Astrocyte (in vitro differentiated cells and primary cell): ENCODE measurements at places on chromosomes 12 and 14. TPM values are rescaled to one million over a fixed set of nuclear protein-coding genes. Genes with fewer than 3 reads are reported as not detected.
A peak's percentile ranks its signal among the peaks of the same experiment; 100 is the strongest.

- no peaks in the 10 kb centered on the region for H3K36me3 ChIP-seq
- no peak overlapping the region for H3K4me3 ChIP-seq
- DNase-seq, result no peak
- H3K4me1 ChIP-seq, result no peaks in the 10 kb centered on the region
- H3K27me3 ChIP-seq, result no peaks in the 10 kb centered on the region
Observed at GRCh38 chr14:32019276-32019675, 57.8 kb upstream of the ARHGAP5 start.

- H3K4me1 ChIP-seq, result peaks cover 30% of the 10 kb centered on the region
- no peak for DNase-seq
- H3K36me3 ChIP-seq, result no peaks in the 10 kb centered on the region
- H3K27me3 ChIP-seq, result no peaks in the 10 kb centered on the region
- peak overlapping the region; percentile 80 for H3K4me3 ChIP-seq
Observed at GRCh38 chr12:31729705-31730104, 884 bp upstream of the AMN1 start.

DNA sequence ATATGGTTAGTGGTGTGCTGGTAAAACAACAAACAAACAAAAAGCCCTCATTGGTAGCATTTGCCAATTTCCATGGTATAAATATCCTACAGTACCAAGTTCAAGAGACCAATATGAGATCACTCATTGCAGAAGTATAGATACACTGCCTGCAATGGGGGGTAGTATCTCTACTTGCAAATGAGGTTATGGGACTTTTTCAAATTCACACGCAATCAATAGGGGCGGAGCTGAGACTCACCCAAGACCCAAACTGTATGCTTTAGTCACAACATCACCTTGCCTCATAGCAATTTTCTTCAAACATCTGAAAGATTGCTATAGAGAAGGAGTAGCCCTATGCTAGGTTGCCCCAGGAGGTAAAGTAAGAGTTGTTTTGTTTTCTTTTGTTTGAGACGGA is 93.7 kb downstream of the VCPKMT start:
- no peaks in the 10 kb centered on the region for H3K27me3 ChIP-seq
- no peak overlapping the region for H3K27ac ChIP-seq
- H3K4me1 ChIP-seq, result peaks cover 22% of the 10 kb centered on the region
- H3K4me3 ChIP-seq, result no peak overlapping the region
- H3K36me3 ChIP-seq, result no peaks in the 10 kb centered on the region

- DNase-seq, result no peak
- H3K27me3 ChIP-seq, result no peaks in the 10 kb centered on the region
Observed at GRCh38 chr12:26563552-26563951, 269.4 kb downstream of the ITPR2 start.

DNA sequence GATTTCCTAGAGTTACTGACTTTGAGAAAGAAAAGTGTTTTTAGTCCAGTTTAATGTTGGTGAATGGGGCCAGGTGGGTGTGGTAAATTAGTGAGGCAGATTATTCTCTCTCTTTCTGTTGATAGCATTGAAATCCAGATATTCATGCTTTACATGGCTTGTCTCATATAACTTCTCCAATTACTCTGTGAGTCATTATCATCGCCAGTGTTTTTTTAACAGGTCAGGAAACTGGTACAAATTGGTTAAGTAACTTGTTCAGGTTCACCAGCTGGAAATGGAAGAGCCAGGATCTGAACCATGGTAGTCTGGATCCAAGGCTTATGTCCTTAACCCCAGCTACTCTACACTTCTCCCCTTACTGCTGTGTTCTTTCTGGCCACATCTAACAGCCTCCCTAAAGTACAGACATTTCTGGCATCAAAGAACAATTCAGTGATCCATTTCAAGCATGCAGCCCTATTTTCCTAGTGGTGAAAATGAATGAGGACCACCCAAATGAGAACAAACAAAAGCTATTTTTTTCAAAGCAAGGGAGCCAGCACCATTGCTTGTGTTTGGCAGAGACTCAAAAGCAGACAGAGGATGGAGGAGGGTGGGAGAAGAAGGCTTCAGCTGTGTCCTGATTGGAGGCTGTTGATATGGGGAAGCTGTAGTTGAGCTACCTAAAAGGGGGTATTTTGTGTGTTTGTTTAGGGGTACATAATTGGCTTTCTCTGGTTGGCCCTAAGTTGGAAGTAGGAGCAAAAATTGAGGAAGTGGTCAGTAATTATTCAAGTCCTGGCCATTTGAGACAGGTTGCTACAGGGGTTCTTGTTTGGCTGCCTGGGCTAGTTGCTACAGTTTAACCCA is 1.7 kb downstream of the IRAK3 start:
- H3K36me3 ChIP-seq, result no peaks in the 10 kb centered on the region
- H3K4me1 ChIP-seq, result peaks cover 3% of the 10 kb centered on the region
- H3K4me3 ChIP-seq, result no peak overlapping the region
- H3K27me3 ChIP-seq, result no peaks in the 10 kb centered on the region

- H3K4me3 ChIP-seq, result no peak overlapping the region
- peaks cover 23% of the 10 kb centered on the region for H3K36me3 ChIP-seq
- no peak overlapping the region for H3K27ac ChIP-seq
- no peaks in the 10 kb centered on the region for H3K4me1 ChIP-seq
- no peaks in the 10 kb centered on the region for H3K27me3 ChIP-seq
Observed at GRCh38 chr12:123471374-123472068, 13.6 kb downstream of the SNRNP35 start.

DNA sequence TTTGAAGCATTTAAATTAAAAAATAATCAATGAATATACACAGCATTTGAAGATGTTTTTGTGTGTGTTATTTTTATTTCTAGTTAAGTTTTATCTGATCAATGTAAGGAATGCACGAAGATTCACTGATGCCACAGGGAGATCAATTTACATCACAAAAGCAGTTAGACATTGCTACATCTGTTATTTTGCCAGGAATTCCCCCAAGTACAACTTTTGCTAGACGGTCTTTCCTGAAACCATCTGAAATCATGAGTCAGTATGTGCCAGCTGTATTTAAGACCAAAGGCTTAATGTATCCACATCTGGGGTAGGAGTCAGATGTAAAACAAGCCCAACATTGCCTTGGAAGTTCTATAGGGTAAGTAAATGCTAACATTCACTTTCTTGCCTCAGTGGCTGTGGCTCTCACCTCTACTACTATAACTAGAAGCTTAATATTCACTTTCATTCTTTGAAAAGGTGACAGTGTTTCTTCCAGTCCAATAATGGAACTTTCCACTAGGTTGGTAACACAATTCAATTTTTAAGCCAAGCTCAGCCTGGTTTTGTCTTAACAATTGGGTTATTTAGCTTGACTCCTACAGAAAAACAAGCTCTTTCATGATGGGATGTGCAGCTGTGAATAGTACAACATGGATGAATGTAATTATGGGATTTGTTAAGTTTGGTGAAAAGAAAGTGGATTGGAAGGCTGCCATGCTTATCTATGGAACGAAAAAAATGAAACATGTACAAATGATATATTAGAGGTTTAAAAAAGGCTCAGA is 385.4 kb upstream of the TMEM132C start:
- DNase-seq, result no peak
- no peaks in the 10 kb centered on the region for H3K36me3 ChIP-seq
- H3K4me1 ChIP-seq, result no peaks in the 10 kb centered on the region
- H3K27ac ChIP-seq, result no peak overlapping the region
- H3K4me3 ChIP-seq, result no peak overlapping the region

DNA sequence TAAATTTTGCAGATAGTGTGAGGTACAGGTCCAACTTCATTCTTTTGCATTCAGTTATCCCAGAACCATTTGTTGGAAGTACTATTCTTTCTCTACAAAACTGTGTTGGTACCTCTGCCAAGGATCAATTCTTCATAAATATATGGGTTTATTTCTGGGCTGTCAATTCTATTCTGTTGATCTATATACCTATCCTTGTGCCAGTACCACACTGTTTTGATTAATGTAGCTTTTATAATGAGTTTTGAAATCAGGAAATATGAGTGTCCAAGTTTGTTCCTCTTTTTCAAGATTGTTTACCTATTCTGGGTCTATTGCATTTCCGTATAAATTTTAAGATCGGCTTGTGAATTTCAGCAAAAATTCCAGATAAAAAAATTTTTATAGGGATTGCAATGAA is 48.1 kb downstream of the RERG start:
- no peak for DNase-seq
- no peaks in the 10 kb centered on the region for H3K4me1 ChIP-seq
- no peak overlapping the region for H3K4me3 ChIP-seq
- H3K27ac ChIP-seq, result no peak overlapping the region
- no peaks in the 10 kb centered on the region for H3K27me3 ChIP-seq

GRCh38 chr14:104039214-104039613 is 46.3 kb upstream of the ASPG start:
- H3K36me3 ChIP-seq, result no peaks in the 10 kb centered on the region
- no peak overlapping the region for H3K27ac ChIP-seq
- no peak overlapping the region for H3K4me3 ChIP-seq
- peaks cover 11% of the 10 kb centered on the region for H3K27me3 ChIP-seq
- no peaks in the 10 kb centered on the region for H3K4me1 ChIP-seq

- H3K27me3 ChIP-seq, result peaks cover 7% of the 10 kb centered on the region
- no peak overlapping the region for H3K27ac ChIP-seq
- DNase-seq, result no peak
- H3K36me3 ChIP-seq, result no peaks in the 10 kb centered on the region
Observed at GRCh38 chr14:93040982-93041381, 74.7 kb downstream of the ITPK1 start.

- no peaks in the 10 kb centered on the region for H3K4me1 ChIP-seq
- no peak overlapping the region for H3K27ac ChIP-seq
- DNase-seq, result no peak
- no peak overlapping the region for H3K4me3 ChIP-seq
- no peaks in the 10 kb centered on the region for H3K36me3 ChIP-seq
- H3K27me3 ChIP-seq, result no peaks in the 10 kb centered on the region
Observed at GRCh38 chr12:23472329-23472971, 477.0 kb downstream of the SOX5 start.

- DNase-seq, result no peak
- no peak overlapping the region for H3K27ac ChIP-seq
- no peak overlapping the region for H3K4me3 ChIP-seq
- no peaks in the 10 kb centered on the region for H3K27me3 ChIP-seq
- H3K36me3 ChIP-seq, result no peaks in the 10 kb centered on the region
Observed at GRCh38 chr14:27605282-27605681, 1007.4 kb upstream of the NOVA1 start.

GRCh38 chr12:6284273-6284672 is 26.2 kb upstream of the PLEKHG6 start:
- no peak overlapping the region for H3K27ac ChIP-seq
- DNase-seq, result no peak
- peaks cover 38% of the 10 kb centered on the region for H3K4me1 ChIP-seq
- H3K27me3 ChIP-seq, result no peaks in the 10 kb centered on the region

- H3K4me1 ChIP-seq, result no peaks in the 10 kb centered on the region
- H3K36me3 ChIP-seq, result no peaks in the 10 kb centered on the region
- no peak within 1 kb of the TSS for H3K4me3 ChIP-seq
- no peak within 1 kb of the TSS for H3K27ac ChIP-seq
Observed at GRCh38 chr14:23578560-23579310, at the start of gene JPH4. Gene JPH4, minus strand, starts transcription at chr14:23578790. Its CDS starts 1,337 bp downstream, at chr14:23577453.

GRCh38 chr12:41510470-41510869 is 322.4 kb downstream of the PDZRN4 start:
- H3K36me3 ChIP-seq, result no peaks in the 10 kb centered on the region
- no peaks in the 10 kb centered on the region for H3K4me1 ChIP-seq
- no peak overlapping the region for H3K4me3 ChIP-seq
- H3K27me3 ChIP-seq, result no peaks in the 10 kb centered on the region

DNA sequence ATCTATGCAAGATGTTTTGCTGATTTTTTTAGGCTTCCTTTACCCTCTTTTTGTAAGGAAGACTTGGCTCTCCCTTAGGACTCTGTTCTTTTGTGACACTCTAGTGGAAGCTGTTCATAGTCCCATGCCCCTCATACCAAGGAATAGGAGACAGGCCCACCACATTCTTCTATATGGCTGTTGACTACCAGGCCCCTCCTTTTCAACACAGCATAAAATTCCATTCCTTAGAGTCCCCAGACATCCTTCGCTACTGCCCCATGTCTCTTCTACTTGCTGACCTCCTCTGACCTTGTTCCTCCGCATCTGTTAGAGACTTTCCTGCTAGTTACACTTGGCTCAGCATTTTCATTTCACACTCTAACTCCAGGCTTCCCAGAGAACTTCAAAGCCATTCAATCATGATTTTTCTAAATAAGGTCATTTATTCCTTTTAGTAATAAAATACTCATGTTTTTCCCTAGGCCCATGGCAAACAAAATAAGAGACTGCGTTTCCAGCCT is 9.7 kb downstream of the PIK3C2G start:
- H3K4me1 ChIP-seq, result peaks cover 10% of the 10 kb centered on the region
- H3K27ac ChIP-seq, result no peak overlapping the region
- H3K4me3 ChIP-seq, result no peak overlapping the region
- no peaks in the 10 kb centered on the region for H3K36me3 ChIP-seq

DNA sequence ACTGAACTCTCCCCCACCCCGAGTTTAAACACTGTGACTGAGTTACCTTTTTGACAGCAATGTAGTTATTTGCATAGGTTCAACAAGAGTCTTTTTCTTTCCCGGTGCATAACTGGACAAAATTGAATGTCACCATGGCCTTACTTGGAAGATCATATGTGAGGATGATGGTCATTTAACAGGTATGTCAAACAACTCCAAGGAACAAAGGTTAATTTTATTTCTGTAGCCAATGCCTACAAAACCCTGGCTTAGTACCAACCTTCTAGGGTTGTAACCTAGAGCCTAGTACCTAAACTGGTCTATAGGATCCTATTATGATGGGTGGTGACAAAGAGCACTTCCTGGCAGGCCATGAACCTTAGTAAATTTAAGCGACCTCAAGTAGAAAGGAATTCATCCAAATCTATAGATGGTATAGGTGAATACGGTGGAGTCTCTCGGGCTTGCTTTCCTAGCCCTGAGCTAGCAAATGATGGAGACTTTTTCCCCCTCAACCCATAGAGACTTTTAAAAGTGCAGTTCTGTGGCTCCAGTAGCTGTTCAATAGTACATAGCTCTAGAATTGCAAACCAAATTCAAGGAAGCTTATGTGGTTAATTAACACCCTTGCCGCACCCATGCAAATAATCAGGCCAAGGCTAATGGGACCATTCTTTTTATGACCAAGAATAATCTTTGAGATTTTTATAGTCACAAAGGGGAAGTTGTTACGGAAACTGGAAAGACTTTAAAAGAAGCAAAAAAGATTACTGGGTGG is 89.0 kb downstream of the SLC38A1 start:
- no peak overlapping the region for H3K27ac ChIP-seq
- H3K36me3 ChIP-seq, result no peaks in the 10 kb centered on the region
- no peaks in the 10 kb centered on the region for H3K4me1 ChIP-seq
- H3K4me3 ChIP-seq, result no peak overlapping the region
- H3K27me3 ChIP-seq, result no peaks in the 10 kb centered on the region
- DNase-seq, result no peak

GRCh38 chr12:97995559-97995958 is 519.8 kb upstream of the TMPO start:
- H3K27me3 ChIP-seq, result no peaks in the 10 kb centered on the region
- DNase-seq, result no peak
- H3K4me3 ChIP-seq, result no peak overlapping the region
- no peaks in the 10 kb centered on the region for H3K4me1 ChIP-seq
- H3K36me3 ChIP-seq, result no peaks in the 10 kb centered on the region

SIX6 gene
- total RNA-seq, result not detected in 2 replicates

LIN52 gene
- 5.5 and 6.2 TPM in 2 replicates for total RNA-seq

SLCO1B1 gene
- total RNA-seq, result not detected in 2 replicates

VRTN gene
- 0.14 and 0.16 TPM in 2 replicates for total RNA-seq

TTLL5 gene
- 24.0 and 27.9 TPM in 2 replicates for total RNA-seq

OAS3 gene
- 33.8 and 37.1 TPM in 2 replicates for total RNA-seq

FZD10 gene
- total RNA-seq, result not detected in 2 replicates

PLEKHG7 gene
- 0.14 and 0.68 TPM in 2 replicates for total RNA-seq
